ENCODE measurements at places on chromosomes 2 and 18.

GRCh38 chr18:60347526-60348045, 25.0 kb downstream of the MC4R start:
- no peak for DNase-seq

- no peak for DNase-seq
These were observed 339.0 kb downstream of the EIPR1 start for GRCh38 chr2:3038636-3039035.

DNA sequence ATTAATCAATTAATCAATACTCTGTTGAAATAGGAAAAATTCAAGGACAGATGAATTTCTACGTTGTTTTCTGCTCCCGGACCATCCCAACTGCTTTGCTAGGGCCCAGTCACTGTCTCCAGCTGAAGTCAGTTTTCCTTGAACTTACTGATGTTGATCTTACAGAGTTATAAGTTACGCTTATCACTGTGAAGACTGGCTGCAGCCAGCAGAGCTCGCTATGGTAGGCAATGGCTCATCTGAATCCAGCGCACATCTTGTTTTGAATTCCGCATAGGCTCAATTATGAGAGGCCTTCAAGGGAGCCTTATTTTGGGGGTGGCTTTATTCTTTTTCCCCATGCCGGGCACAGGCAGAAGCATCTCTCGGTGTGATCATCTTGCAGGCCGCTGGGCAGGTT, 2.7 kb downstream of the MC2R start:
- DNase-seq, result no peak

- no peak for DNase-seq
These were observed 131.8 kb upstream of the HS6ST1 start for GRCh38 chr2:128450211-128451024.

DNA sequence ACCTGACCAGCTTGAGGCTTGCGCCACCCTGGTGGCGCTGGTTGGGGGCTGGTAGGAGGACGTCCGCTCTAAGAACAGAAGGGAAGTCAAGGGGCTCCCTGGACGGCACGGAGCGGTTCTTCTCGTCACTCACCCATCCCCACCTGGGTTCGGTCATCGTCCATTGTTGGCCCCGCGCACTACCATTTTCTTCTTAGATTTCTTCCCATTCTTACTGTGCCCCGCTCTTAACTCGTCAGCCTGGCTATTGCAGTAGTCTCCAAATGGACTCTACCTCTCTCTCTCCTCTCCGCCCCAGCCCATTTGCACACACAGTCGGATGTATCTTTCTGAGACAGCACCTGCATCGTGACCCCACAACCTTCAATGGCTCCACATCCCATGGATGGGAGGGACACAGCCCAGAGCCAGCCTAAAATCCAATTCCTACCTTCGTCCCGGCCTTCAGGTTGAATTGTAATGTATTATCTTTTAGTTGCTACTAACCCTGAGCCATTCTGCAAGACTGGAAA, 814 bp upstream of the RAB1A start:
- no peak for DNase-seq

GRCh38 chr18:69787825-69788547, 159.7 kb downstream of the CD226 start:
- no peak for DNase-seq

DNA sequence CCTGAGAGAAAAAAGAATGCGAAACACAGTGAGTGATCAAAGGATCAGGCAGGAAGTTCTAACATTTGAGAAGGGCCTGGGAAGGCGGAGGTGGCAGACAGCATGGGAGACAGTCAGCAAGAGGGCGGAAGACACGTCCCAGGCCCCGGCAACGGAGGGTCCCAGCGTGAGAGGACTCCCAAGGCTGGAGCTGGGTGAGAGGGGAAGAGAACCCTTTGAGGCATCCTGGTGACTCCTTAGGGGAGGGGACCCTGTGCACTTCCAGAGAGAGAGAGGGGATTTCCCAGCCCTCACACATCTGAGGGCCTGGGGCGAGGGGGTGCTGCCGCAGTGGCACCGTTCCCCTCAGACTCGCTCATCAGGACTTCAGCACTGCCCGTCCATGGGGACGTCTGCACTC, 133.4 kb downstream of the RTP5 start:
- no peak for DNase-seq

DNA sequence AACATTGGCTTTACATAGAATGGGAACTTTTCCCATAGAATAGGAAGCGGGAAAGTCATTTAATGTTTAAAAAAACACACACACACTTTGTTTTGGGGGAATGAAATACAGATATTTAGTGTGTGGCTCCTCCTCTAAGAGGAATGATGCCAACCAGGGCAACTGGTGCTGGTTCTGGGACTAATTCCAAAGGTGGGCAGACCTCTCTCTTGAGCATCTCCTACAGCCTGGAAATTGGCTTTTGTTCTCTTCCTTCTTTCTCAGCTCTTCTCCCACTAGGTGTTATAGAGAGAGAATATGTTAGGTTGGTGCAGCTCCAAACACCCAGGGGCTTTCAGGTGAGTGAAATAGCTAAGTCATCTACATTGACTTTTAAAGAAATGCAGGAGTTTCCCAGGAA, 190.1 kb downstream of the RAD51AP2 start:
- no peak for DNase-seq

DNA sequence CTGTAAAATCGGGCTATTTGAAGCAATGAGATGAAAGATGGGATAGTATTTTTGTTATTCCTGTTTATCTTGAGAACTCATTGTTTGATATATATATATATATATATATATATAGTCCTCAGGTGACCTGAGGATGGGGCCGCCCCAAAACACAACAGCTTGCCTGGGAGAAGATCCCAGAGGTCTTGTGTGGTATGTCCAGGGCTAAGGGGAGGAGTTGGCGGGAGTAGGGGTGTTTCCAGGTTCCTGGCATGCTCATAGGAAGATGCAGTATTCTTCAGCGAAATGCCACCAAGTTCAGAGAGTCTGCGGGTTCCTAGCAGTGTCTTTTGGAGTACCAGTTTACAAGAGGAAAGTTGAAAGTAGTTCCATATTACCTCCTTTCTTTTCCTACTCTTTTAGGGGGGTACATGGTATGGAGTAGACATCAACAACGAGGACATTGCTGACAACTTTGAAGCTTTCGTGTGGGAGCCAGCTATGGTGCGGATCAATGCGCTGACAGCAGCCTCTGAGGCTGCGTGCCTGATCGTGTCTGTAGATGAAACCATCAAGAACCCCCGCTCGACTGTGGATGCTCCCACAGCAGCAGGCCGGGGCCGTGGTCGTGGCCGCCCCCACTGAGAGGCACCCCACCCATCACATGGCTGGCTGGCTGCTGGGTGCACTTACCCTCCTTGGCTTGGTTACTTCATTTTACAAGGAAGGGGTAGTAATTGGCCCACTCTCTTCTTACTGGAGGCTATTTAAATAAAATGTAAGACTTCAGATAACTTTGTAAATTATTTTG, 18.3 kb downstream of the CCT7 start:
- DNase-seq, result no peak

DNA sequence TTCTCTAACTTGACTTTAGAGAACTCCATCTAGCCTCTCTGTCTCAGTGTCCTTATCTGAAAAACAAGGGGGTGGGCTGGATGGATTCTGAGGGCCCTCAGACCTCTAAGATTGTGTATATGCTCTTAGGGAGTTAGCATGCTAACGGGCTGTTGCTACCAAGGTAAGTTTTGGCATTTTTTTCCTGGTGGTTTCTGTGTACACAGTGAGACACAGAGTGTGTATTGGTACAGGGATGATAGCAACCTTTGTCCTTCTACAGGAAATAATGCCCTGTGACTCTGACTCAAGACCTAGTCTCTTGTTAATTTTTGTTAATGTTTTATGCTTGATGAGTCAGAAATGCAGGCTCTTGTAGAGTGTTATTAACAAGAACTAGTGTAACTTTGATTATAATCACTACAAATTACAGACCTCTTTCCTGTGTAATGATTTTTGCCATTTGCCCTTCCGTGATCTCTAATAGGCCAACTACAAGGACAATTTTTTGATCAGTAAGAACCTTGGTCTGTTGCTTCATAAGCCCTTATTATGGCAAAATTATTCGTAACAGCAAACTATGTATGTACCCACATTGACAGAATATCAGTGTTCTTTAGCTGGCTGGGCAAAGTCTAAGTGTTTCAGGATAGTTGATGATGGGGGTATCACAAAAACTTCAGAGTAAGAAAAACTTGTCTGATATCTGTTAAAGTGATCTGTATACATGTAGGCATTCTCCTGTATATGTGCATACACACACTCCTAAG, 89.7 kb downstream of the SPTBN1 start:
- no peak for DNase-seq

DNA sequence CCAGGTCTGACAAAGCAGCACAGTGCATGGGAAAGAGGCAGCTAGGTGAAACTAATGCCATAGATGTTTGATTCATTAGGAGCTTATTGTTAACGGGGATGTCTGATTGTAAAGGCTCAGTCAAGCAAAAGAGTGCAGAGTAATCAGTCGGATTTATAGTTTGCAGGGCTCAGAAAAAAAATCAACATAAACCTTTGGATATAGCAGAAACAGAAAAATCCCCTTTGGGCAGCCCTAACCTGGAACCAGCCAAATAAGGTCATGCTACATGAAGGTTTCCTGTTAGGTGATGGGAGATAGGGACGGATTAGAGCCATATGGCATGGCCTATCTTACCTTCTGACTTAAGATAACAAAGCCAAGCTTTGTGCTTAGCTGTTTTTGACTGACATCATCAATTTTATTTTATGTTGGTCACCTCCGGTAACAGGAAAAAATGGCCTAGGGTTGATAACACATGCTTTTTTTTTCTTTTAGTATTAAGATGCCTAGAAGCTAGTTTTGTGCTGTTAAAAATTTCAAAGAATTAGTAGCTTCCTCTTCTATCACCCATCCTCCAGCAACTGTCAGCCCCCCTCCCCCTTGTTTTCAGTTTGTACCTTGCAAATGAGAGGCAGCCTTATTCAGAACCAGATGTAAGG, 60.7 kb upstream of the ZEB2 start:
- DNase-seq, result no peak

DNA sequence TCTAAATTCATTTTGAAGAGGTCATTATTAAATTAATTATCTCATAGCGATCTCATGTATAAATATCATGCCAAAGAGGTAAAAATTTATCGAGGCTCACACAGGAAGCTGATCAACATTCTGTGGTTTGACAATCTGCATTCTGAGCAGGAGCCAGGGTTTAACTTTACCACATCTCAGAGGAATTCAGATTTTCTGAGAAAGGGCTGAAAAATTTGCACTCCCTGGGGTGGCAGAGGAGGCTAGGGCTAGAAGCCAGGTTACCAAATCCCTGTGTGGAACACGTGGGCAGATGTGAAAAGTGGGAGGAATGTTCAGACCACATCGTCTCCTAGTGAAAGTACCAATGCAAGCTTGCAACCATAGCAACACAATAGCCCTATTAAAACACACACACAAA, 63.5 kb upstream of the CTLA4 start:
- DNase-seq, result peak; percentile 55

DNA sequence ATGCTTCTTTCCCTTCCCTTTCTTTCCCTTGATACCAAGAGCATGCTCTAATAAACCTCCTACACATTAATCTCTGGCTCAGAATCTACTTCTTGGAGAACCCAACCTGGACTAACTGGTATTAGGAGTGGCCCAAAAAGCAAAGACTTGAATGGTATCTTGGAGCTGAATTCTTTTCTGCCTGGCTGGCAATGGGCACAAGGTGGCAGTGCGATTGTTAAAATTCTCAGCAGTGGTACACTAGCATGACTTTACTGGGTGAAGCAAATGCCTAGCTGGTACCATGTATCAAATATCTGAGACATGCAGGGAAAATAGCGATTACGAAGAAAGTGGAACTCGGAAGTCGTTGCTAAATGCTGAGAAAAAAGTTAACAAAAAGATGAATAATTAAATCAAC, 376.1 kb downstream of the XIRP2 start:
- no peak for DNase-seq

DNA sequence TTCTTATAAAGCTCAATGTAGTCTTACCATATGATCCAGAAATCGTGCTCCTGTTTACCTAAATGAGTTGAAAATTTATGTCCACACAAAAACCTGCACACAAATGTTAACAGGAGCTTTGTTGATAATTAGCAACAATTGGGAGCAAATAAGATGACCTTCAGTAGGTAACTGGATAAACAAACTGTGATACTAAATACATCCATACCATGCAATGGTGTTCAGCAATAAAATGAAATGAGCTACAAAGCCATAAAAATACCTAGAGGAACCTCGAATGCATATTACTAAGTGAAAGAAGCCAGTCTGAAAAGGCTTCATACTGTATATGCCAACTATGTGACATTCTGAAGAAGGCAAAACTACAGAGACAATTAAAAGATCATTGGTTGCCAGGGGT, 185.6 kb upstream of the HNRNPA3 start:
- DNase-seq, result no peak

- DNase-seq, result no peak
These were observed 32.3 kb downstream of the SCN9A start for GRCh38 chr2:166343467-166343866.

GRCh38 chr2:164597983-164598382, 23.3 kb downstream of the GRB14 start:
- DNase-seq, result no peak

- no peak for DNase-seq
These were observed 439.8 kb upstream of the LYPD1 start for GRCh38 chr2:133109772-133110171.

DNA sequence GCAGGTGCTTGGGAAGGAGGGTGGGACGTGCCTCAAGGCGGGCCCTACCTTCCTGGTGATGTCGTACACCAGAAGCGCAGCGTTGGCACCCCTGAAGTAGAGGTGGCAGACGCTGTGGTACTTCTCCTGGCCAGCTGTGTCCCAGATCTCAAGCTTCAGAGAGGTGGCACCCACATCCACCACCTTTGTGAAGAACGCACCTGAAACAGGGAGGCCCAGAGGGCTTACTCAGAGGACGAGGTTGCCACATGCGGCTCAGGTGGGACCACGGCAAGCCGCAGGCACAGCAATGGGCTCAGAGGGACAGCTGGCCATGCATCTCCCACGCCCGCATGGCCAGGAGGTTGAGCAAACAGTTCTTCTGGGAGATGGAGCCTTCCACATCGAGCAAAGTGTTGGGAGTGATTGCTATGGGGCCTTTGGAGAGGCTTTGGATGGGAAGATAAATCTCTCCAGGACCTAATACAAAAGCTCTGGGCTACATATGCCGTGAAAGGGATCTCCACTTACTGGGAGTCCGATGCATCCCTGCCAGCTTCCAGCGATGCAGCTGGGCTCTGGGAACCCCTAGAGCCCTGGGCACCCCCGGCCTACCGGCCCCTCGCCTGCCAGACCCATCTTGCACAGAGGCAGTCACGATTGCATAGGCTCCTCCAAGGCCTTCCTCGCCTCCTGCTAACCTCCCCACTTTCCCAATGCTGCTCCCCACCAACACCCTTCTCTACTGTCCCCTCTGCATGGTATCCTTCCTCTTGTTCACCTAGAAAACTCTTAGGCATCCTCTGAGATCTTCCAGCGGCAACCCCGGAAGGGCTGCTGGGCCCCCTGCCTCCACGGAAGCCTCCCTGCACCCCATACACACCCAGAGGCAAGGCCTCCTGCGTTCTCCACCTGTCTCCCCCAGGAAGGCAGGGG, 11.8 kb downstream of the PRLH start:
- DNase-seq, result no peak

GRCh38 chr18:21257386-21257785, 15.4 kb downstream of the GREB1L start:
- no peak for DNase-seq

Measured in stimulated activated CD4-positive, alpha-beta T cell treated with anti-CD3 and anti-CD28 coated beads, Interleukin-2, amount 100 ng/mL, for 48 hours (primary cell).